ENCODE measurements at places on chromosomes 4 and X. TPM values are rescaled to one million over a fixed set of nuclear protein-coding genes. Genes with fewer than 3 reads are reported as not detected.

- no peak for DNase-seq
These were observed 406.2 kb downstream of the MAPK10 start for GRCh38 chr4:85953651-85954018.

DNA sequence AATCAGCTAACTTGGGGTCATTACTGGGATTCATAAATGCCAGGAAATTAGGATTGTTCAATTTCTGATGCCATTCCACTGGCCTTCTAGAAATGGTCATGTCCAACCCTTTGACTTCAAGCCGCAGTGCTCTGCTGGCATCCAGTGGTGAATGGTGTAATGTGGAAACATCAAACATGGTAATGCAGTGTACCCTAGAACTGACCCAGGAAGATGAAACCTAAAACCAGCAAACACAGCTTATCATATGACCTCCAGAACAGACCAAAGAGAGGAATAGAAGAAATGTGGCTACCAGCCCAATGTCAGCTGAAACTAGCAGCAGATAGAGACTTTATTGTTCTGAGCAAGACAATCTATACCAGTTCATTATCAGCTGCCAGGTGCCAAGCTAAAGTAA lies 13.8 kb downstream of the CXCL13 start:
- peak; percentile 35 for DNase-seq

DNA sequence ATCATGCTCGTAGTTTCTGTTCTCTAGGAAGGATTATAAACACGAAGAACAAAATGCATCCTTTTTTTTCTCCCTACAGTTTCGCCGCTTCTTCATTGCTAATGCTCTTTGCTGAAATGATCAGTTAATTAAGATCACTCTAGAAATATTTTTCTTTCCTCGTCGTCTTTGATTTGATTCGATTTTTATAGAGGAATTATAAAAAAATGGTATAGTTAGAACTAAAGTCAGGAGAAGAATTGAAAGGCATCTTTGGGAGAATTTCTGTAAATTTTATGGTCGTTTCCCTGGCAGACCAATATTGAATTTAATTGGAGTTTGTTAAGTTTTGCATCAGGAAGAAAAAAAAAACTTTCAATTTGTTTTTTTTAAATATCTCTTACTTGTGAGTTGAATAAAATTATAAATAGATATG lies 1.1 kb upstream of the NKX3-2 start:
- DNase-seq: no peak

- no peak for DNase-seq
These were observed 10.0 kb downstream of the ZFP42 start for GRCh38 chr4:188005561-188005960.

DNA sequence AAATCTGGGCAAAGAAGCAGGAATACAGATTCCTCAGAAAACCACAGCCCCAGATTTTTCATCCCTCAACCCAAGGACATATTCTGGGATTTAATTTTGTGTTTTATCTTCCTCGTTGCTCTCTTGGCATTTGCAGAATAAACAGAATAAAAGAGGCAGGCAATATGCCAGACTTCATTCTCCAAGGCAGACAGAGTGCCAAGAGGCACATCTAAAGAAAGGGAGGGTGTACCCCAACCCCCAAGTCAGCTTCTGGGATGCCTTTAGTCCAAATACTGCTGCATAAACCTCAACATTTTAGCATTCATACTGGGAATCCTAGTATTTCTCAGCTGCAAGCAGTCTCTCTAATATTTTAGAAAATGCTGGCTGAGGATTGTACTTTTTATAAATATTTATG lies 629.2 kb downstream of the KLHL13 start:
- DNase-seq: no peak

DNA sequence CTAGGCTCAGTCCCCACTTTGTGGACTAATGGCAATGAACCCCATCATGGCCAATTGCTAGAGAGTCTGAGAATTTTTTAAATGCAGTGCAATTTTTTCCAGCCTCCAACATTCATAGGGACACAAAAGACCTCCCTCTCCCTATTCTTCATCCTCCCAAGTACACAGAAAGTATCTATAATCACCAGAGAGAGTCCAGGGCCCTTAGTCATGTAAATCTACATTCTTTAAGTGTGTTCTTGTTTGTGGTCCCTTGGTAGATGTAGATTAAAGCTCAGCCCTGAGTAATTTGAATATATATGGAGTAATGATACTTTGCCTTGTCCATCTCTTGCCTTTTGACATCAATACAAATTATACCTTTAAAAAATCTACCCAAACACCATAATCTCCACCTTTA lies 51.3 kb upstream of the ATXN3L start:
- no peak for DNase-seq

GRCh38 chr4:8427761-8428287 lies 12.7 kb downstream of the ACOX3 start:
- DNase-seq: peak; percentile 48

- DNase-seq: no peak
These were observed 34.9 kb upstream of the STK26 start for GRCh38 chrX:131988236-131988635.

- no peak for DNase-seq
These were observed 36.0 kb downstream of the SLC9A7 start for GRCh38 chrX:46722742-46723568.

DNA sequence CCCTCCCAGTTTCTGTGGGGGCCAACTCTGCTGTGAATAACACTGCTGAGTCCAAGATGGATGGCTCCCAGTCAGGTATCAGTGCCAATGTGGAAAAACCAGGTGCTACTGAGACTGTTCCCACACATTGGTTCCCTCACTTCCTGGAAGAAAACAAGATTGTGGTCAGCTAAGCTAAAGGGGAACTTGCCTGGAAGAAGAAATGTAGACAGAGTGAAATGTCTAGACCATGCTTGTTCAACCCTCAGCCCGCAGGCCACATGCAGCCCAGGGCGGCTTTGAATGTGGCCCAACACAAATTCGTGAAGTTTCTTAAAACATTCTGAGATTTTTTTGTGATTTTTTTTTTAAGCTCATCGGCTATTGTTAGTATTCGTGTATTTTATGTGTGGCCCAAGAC lies 28.6 kb upstream of the UTP14A start:
- no peak for DNase-seq

The AKAP14 gene
- polyA plus RNA-seq: not detected

The EPGN gene
- polyA plus RNA-seq: not detected

The NAA11 gene
- not detected for polyA plus RNA-seq

Data from pancreas (tissue), 10 donors.